ENCODE measurements at places on chromosomes 5 and 9.

DNA sequence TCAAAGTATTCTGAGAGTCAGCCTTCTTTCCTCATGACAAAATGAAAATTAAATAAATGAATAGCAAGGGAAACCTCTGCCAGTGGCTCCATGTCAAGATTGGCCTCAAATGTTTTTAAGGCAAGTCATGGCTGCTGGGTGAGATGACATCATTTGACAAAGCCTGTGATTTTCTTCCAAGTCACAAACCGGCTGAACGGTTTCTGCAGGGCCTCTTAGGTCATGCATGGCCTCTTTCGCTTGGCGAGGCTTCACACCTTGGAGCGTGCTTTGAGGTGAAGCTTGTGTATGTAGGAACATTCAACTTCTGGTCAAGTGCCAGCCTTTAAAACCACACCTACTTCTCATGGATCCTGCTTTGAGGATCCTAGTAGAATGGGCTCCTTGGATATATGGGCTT, 161.0 kb upstream of the ZNF618 start:
- no peak for DNase-seq

DNA sequence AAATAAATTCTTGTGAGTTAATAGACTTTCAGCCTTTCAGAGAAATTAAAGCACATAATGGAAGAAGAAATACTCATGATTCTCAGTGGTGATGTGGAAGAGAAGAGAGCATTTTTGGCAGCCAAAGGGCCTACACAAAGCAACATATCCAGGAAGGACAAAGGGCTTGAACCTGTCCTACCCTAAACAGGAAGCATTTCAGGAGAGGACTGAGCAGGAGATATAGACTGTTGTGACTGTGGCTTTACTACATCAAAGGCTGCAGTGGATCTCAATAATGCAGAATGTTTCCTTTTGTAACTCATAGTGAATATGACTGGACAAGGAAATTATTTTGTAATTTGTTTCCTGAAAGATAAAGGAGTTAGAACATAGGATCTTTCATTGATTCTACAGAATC, 1.3 kb upstream of the PARP8 start:
- DNase-seq, result no peak

DNA sequence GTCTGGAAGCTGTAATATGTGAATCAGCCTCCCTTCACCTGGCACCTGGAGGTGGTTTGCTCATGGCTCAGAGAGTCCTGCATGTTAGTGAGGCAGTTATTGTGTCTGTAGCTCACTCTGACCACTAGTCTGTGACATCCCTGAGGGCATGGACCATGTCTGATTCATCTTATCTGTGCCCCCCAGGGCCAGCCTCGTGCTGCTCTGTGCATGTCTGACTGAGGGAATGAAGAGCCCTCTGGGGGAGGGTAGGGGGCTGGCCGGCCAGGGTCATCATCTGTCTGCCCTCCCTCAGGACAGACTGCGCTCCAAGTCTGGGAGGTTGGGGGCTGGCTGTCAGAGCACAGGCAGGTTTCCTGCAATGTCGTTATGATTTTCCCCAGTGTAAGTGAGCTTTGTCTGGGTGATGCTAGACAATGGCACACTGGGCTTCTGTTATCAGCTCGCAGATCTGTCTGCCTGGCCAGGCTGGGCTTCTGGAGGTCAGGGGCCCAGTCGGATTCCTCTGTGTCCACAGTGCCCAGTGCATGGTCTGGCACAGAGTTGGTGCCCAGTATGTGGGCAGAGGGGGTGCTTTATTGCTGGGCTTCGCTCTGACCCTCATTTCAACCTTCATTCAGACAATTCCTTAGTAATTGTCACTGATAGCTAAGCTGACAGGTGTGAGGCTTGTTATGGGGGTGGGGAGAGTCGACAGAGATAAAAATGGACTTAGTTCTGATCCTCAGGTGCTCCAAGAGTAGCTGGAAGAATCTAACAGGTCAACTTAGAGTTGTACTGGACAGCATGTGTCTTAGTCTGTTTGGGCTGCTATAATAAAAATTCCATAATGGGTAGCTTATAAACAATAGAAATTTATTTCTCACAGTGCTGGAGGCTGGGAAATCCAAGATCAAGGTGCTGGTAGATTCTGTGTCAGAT, 85.7 kb upstream of the SHB start:
- DNase-seq, result no peak

- DNase-seq, result no peak
These were observed 58.8 kb upstream of the ANGPTL2 start for GRCh38 chr9:127181315-127181580.

DNA sequence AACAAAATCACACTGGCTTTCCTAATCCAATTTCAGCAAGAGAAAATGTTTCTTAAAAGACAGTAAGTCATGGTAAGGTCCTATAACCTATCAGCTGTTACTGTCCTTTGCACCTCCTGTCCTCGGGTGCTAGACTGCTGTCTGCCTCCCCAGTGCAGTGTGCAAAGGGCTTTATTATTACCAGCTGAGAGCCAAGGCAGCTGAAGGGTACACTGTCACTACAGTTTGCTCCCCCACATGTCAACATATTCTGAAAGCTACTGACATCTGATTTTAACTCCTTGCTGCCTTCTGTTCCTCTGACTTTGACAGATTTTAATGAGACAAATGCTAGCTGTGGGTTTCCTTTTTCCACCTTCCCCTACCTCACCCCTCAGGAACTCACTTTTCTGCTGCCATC, 389.4 kb upstream of the SLC24A2 start:
- DNase-seq, result no peak

DNA sequence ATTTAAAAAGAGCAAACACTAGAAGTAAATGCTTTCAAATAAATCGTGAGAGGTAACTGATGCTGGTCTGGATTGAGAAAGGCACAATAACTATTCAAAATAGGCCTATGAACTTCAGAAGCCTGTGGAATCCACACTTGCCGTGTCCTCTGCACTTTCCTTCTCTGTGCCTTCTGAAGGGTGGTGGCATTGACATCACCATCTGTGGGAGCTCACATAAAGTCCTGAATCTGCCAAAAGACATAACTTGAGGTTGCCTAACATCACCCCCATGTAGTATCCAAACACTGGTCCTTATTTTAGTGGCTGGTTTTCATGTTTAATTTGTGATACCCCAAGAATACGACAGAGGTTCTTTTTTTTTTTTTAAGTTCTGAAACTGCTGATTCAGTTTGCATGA, 59.8 kb downstream of the IRF1 start:
- no peak for DNase-seq

DNA sequence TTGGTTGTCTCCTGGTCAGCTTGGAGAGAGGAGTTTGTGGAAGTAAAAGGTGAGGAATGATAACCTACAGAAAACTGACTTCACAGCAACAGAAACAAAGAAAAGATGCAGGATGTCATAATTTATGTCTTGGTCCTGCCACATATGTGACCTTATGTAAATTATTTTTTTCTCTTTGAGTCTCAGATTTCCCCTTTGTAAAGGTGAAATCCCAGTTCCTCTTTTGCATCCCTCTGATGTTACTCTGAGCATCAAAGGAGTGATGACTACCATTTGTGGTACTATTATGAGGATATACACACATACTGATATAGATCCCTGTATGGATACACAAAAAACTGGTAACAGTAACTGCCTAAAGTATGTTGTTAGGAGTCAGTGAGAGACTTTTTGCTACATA, 1.4 kb upstream of the THG1L start:
- no peak for DNase-seq

DNA sequence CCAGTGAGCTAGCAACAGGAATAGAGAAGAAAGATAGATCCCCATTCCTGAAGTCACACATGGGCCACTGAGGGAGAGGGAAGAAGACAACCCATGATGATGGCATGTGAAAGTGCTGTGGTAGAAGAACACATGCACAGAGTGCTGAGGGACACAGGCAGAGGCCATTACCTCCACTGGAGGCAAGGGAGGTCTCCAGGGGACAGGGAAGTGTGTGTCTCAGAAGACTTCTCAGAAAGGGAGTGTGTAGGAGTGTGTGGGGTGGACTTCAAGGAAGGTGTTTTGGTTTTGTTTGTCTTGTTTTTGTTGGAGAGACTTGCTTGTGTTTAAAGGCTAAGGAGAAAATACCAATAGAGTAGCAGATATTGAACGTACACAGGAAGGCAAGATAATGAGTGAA, 77.0 kb upstream of the SMARCA2 start:
- DNase-seq, result no peak

DNA sequence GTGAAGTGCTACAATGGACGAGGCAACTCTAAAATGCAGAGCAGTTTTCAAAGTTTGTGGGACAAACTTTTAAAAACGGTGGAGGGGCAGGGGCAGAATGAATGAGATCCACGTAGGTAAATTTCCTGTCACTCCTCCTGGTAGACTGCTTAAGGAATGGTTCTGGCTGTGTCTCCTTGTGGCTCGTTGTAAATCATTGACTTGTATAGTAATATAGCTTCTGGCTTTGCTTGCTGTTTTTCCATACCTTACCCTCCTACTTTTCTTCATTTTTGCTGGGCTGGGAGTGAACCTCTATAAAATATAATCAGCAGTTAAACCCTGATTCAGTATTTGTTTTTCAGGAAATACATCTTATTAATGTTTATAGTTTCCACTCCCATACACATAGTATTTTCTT, 235.7 kb downstream of the TUSC1 start:
- no peak for DNase-seq

GRCh38 chr5:64506567-64507263, 900 bp downstream of the RGS7BP start:
- DNase-seq, result no peak

GRCh38 chr5:60387051-60387440, 312.9 kb downstream of the DEPDC1B start:
- DNase-seq, result no peak

DNA sequence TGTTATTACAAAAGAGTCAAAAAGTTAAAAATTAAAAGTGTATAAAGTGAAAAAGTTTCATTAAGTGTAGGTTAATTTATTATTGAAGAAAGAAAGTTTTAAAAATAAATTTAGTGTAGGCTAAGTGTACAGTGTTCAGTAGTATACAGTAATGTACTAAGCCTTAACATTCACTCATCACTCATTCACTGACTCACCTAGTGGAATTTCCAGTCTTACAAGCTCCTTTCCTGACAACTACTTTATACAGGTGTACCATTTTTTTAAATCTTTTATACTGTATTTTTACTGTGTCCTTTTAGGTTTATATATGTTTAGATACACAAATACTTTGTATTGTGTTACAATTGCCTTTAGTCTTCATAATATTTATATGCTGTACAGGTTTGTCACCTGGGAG, 530.2 kb upstream of the FAM174A start:
- DNase-seq, result no peak

DNA sequence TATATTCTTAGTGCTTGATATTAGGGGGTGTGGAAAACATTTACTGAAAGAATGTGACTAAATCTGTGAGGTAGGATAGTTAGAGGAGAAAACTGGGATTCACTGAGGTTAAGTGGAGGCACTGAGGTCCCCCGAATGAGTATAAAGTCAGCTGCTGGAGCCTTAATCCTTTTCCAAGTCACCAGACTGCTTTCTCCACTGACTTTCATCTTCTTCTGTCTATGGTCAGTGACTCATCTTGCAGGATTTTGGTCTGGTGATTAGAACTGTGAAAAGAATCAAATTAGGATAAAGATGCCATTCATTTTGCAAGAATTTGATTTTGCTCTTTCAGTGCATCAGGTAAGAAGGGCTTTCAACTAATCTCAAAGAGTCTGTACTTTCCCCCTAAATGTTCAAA, 89.3 kb upstream of the ALDH1A1 start:
- no peak for DNase-seq

DNA sequence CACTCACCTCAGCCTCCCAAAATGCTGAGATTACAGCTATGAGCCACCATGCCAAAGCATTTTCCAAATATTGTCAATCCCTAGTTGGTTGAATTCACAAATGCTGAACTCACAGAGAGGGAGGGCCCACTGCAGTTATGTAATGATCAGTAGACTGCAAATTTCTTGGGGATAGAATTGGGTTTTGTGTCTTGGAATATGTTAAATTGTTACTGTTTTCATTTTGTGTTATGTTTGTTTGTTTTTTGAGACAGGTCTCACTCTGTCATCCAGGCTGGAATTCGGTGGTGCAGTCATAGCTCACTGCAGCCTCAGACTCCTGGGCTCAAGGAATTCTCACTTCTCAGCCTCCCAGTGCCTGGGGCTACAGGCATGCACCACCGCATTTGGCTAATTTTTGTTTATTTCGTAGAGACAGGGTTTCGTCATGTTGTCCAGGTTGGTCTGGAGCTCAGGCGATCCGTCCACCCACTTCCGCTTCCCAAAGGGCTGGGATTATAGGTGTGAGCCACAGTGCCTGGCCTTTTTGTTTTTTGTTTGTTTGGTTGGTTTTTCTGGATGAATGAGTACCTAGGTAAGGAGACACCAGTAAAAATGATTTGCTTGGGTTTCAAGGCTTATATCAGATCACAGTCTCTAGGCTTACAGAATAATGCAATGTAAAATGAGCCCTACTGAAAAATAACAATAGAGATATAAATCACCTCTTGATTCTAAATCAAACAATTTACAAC, 31.5 kb upstream of the LMNB1 start:
- DNase-seq, result no peak

- DNase-seq, result no peak
These were observed 5.3 kb downstream of the SLC34A1 start for GRCh38 chr5:177389241-177390169.

DNA sequence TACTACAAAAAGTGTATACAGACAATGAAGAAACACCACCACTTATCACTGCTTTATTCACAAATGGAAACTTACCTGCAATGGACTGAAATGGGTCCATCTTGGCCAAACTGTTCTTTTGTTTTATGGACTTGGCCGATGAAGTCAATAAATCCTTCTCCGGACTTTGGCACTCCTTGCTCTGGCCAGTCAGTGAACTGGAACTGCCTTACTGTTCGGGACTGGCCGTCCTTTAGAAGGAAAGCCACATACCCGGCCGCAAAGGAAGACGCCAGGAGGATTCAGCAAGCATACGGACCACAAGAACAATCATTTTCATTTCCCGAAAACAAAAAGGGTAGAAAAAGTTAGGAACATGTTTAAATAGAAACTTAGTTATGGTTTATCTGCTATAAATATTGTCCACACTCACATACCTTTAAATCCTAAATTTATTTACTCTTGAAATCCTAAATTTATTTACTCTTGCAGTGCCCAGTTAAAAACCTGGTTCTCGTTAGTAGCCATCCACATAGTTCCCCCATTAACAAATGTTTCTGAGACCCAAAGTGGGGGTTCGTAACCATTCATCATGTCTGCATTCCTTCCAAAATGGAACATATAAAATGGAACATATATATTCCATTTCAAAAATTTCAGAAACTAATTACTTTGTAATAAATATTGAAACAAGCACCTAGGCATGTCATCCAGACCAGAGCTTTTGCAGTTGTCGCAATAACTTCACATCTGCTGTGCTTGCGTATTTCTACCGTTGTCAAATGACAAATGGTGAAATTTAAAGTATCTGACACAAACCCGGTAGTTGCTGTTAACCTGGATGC, 532.1 kb upstream of the DMAC1 start:
- DNase-seq, result no peak

DNA sequence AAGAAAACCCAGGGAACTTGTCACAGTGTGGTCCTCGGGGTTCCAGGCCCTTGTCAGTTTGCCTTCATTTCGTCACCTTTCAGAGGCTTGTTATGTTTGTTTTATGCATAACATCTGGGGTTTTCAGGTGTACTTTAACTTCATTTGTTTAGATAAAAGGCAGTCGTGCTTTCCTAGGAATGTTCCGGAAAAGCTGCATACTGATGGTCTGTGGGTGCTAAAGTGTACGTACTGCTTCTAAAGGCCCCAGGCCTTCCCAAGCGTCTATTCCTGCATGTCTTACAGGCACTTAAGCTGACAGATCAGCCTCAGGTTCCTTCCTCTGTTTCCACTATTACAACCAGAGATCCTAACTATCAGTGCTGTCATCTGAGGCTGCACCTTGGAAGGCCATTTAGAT, 95.6 kb upstream of the ANKH start:
- DNase-seq, result no peak

- DNase-seq, result no peak
These were observed 143.7 kb downstream of the C5orf15 start for GRCh38 chr5:133824661-133825254.

Measured in stimulated activated CD4-positive, alpha-beta T cell treated with anti-CD3 and anti-CD28 coated beads, Interleukin-2, amount 100 ng/mL, for 4 hours (primary cell).